ENCODE measurements at places on chromosomes 4 and X.

DNA sequence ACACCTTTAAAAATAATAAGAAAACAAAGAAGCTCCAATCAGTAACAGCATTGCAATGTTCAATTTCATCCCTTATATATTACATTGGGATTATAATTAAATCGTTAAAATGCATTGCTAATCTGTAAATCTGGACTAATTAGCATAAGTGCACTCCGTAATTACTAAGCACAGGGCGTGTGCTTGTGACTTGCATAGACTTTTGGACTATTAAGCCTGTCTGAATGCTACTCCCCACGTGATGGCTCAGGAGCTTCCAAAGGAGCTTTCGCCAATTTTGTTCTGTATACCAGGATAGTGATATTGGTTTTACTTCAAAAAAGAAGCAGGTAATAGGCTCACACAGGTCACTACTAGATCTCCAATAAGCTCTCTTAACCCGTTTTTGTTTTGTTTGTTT, 497.1 kb downstream of the SMARCA1 start:
- no peak for DNase-seq

DNA sequence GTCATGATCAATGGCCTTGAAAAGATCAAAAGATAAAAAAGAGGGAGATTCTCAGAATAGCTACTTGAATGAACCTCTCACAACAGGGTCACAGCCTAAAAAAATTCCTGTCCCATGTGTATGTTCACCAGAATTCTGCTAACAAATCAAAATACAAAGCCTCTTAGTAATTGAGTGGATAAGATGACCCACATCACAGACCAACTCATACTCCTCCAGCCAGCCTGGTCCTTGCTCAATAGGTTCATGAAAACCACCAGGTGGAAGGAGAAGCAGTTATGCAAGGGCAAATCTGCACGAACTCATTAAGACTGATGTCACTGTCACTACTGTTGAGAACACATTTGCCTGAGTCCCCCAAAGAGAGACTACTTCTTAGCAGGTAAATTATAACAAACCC, 21.5 kb downstream of the WDFY3 start:
- DNase-seq: no peak

DNA sequence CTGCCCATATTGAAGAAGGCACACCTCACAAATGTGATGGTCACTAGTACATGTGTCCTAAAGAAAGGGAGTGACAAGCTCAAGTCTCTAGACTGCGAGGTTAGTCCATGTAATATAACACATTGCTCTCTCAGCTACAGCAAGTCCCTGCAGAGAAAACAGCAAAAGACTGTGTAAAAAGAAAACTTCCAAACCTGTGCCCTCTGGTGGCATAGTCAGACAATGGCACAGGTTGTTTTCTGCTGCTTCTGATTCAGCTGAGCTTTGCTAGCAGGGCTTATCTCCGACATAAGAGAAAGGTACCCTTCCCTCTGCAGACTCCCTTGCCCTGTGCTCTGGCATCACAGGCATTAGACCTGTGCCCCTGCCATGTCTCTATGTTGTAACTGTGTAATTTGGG, 1.4 kb upstream of the SERPINA7 start:
- DNase-seq: peak; percentile 2

DNA sequence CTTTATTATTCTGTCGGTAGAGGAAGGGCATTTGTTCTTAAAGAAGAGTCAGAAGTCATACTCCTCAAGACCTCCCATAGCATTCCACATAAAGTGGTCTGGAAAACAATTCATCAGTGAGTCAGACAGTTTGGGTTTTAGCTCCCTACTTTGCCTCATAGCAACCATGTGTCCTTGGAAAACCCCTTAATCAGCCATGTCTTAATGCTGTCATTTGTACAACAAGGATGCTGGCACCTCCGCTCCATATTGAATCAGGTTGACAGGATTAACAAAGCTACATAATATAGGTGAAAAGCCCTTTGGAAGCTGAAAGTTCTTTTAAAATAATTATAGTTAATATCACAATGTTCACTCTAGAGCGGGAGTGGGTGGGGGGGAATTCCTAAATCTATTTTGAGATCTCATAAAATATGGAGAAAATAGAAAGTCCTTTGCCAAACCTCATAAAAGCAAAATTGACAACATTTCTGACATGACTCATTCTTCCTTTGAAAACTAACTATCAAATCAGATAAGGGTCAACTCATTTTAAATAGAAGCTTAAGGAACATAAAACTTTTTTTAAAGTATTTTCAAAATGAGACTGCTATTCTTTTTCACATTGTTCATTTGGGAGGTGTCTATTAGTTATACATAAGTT, 37.3 kb upstream of the GUCY1A1 start:
- peak; percentile 38 for DNase-seq

GRCh38 chrX:81875800-81876199, 673.9 kb downstream of the SH3BGRL start:
- DNase-seq: no peak

DNA sequence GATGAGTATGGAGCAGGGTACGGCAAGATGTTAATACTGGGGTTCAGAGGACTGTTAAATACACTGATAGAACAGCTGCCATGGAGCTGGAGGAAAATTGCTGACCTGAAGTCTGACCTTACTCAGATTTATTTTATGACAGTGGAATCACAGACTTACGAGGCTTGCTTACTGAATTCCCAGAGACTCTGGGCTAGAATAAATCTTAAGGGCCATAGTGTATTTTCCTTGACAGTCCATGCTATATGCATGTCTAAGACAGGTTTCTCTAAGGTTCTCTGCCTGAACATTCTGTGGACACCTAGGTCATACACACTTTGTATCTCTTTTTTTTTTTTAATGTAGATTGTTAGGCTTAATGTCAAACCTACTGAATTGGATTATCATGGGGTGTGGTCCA, 633.2 kb upstream of the ACTRT1 start:
- no peak for DNase-seq

- DNase-seq: no peak
Measured at GRCh38 chr4:99983289-99983943, 33.3 kb upstream of the H2AZ1 start.

- DNase-seq: no peak
Measured at GRCh38 chrX:135713795-135714194, 356 bp downstream of the CT45A1 start.

GRCh38 chr4:143559757-143560147, 46.2 kb downstream of the SMARCA5 start:
- DNase-seq: no peak

- DNase-seq: no peak
Measured at GRCh38 chr4:752196-752861, 46.7 kb downstream of the PCGF3 start.

- no peak for DNase-seq
Measured at GRCh38 chr4:85050736-85051135, 84.2 kb upstream of the WDFY3 start.

DNA sequence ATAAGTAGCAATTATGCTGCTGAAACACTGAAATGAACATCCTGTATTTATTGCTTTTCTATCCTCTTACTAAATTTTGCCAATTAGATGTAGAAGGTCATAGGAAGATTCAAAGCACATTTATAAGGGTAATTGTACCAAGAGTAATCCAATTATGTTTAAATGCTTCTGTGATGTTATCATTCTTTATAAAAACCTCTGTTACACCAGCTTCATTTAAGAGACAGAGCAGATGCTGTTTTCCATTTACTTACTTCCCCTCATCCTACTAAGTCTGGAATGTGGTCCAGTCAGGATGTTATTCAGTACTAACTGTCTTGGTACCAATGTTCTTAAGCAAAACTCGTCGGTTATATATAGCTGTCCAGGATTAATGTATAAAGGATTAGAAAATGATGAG, 539.6 kb downstream of the PDHA2 start:
- no peak for DNase-seq

DNA sequence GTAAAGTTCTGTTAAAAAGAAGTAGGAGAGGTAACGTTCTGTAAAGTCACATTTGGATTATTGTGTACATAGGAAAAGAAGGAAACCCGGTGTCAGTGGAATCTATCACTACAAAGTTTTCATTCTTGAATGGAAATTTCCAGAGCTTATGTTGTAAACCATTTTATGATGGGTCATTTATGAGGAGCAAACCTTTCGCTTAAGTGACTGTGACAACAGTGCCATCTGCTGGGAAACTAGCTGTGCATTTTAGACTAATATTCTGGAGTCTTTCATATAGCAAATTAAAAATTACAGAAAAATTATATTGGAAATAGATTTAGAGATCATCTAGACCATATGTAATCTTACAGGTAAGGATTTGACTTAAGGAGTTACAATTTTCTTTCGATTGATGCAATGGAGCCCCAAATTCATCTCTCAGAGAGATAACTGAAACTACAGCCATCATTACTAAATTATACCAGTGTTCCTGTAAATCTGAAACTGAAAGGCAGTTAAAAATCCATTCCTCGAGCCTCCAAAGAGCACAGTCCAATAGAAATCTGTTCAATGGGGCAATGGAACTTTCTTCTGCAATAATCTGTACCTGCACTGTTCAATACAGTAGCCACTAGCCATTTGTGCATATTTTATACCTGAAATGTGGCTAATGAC, 26.9 kb downstream of the ASB9 start:
- peak; percentile 62 for DNase-seq

DNA sequence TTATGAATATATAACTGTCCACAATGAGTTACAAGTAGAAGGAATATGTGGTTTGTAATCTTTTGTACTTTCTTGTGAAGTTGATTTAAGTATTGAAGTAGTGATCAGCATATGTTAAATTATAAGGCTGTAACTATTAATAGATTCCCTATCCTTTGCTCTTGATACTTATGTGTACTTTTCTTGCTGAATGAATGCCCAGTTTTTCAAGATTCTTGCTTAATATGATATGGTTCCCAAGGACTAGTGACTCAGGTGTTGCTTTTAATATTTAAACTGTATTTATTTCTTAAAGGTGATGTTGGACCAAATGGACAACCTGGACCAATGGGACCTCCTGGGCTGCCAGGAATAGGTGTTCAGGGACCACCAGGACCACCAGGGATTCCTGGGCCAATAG, 121.7 kb downstream of the IRS4 start:
- DNase-seq: no peak

GRCh38 chr4:48193096-48193836, 59.2 kb upstream of the TXK start:
- no peak for DNase-seq

DNA sequence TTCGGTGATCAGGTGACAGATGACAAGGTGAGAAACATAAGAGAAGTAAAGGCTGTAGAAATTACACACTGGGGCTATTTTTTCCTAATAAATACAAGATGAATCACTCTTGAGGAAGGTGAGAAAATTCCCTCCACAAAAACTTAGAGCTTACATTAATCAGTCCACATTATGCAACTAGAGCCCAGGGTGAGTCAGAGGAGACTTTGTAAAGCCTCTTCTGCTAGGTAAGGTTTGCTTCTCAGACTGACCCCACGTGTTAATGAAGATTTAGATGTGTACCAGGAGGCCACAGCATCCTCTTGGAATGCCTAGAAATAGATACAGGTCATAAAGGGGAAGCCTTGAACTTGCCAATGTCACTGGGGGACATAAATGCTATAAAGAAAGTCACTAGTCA, 396.0 kb upstream of the SMIM31 start:
- no peak for DNase-seq

DNA sequence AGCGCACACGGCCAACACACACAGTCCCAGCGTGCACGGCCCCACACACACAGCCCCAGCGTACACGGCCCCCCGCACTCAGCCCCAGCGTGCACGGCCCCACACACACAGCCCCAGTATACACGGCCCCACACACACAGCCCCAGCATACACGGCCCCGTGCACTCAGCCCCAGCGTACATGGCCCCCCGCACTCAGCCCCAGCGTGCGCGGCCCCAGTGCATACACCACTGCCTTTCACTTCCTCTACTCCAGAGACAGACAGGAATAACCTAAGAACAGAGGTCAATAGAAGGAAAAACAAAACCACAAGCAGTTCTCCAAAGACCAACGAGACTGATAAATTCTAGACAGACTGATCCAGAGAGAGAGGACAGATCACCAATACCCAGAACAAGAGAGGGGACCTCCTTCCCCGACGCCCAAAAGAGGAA, 17.1 kb downstream of the GAK start:
- peak; percentile 41 for DNase-seq

DNA sequence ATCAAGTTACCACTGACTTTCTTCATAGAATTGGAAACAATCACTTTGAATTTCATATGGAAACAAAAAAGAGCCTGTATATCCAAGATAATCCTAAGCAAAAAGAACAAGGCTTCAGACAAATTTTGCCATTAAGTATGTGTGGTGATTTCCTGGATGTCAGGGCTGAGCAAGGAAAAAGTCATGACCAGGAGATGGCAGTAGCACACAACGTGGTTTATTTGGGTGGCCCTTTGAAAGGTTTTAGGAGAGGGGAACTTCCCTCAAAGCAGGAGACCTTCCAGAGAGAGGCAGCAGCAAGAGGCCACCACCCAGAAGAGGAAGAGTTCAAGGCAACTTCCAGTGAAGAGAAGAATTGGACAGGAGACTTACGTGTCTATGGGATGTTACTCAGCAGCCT, 18.1 kb upstream of the ZXDB start:
- DNase-seq: peak; percentile 59

DNA sequence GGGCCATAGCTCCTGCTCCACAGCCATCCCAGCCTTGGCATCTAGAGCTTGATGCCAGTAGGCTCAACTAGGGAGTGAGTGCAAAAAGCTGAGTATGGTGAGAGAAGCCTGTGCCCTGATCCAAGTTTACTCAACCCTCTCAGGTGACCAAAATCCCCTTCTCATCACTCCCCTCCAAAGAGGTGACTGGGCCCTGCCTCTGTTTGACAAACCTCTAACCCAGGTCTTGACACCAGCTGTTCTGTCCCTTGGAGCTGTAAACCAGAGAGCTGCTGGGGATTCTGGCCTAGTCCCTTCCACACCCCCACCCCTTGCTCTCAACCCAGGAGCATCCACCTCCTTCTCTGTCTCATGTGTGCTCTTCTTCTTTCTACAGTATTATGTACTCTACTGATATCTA, 73.5 kb downstream of the MSN start:
- no peak for DNase-seq

DNA sequence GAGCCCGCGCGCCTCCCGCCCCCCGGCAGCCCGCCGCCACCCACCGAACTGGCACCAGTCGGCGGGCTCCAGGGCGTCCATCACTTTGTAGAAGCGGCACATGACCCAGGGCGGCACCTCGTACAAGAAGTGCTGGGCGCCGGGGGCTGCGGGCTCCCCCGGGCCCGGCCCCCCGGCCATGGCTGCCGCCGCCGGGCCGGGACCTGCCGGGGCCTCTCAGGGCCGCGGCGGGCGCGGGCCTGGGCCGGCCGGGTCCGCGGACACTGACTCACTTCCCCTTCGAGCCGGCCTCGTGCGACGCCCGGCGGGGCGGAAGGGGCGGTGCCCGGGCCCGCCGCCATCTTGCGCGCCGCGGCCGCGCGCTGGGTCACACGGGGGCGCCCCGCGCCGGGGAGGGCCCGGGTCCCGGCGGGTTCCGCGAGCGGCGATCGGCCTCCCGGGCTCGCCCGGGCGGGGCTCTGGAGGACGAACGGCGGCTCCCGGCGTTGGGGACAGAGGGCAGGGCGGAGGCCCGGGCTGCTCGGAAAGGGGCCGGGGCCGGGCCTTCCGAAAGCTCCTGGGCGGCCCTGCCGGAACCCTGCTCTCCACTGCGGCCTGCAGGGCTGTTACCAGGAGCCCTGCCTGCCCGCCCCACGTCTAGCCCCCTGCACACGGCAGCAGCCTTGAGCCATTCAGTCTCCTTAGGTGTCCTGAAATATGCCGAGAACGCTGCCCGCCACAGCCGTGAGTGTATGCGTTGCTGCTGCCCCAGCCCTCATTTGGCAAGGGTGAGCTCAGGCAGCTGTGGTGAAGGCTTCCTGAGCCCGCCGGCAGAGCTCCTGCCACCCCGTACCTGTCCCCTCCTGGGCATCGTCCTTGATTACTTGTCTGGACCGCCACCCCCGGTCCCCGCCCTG, at the start of gene IRAK1:
Gene IRAK1, minus strand, starts transcription at position 270 of the 896 bp plus-strand sequence. Its CDS starts 90 bp downstream, at position 180.
- DNase-seq: peak; percentile 46
